ENCODE measurements at places on chromosomes 5 and 9. TPM values are rescaled to one million over a fixed set of nuclear protein-coding genes. Genes with fewer than 3 reads are reported as not detected.

DNA sequence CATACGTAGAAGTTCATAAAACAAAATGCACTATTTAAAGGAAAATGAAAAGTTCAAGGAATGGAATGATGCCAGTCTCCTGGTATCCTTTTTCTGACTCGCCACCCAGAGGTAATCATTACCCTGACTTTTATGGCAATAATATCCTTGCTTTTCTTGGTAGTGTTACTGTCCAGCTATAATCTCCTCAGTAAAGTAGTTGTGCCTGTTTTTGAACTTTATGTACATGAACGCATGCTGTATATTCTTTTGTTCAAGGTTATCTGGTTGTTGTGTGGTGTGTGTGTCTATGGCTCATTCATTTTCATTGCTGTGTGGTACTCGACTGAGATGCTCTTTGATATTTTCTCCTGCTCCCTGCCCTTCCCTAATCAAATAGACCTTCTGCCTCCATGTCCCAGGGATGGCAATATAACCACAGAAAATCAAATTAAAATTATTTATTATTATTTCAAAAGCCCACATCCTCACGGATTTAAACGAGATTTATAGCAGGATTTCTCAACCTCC, 29.2 kb upstream of the FBP1 start:
- DNase-seq: no peak

DNA sequence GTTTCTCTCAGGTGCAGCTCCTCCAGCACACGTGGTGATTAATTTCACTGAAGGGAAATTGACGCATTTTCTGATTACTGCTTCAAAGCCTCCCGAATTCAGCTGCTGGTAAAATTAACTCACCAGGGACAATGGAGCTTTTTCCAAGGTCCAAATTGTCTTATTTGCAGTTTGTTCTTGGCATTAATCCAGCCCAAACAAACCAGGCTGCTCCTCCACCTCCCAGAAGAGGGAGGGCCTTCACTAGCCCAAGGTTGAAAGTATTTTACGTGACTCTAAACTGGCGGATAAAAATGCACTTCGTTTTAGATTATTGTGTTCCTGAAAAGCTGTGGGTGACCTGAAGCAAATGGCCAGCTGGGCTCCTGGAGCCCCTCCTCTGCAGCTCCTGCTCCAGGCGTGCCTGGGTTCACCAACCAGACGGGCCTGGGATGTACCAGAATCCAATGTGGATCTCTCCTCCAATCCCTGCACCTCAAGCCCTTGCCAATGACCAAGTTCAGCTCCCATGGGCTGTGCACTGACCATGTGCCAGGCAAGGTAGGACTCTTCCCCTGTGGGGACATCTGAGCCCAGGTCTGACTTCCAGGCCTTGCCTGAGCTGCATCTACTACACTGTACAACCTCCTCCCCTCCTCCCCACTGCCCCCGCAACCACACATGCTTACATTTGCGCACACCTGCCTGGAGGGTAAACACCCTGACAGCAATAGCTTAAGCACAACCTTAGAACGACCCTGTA, 193.4 kb downstream of the CDK5RAP2 start:
- peak; percentile 45 for DNase-seq

Gene DMRTA1
- total RNA-seq: 1.9 TPM

- DNase-seq: no peak
Measured at GRCh38 chr9:135895202-135895848, 12.0 kb downstream of the CAMSAP1 start.

- DNase-seq: no peak
Measured at GRCh38 chr5:2905741-2906140, 154.3 kb upstream of the IRX2 start.

DNA sequence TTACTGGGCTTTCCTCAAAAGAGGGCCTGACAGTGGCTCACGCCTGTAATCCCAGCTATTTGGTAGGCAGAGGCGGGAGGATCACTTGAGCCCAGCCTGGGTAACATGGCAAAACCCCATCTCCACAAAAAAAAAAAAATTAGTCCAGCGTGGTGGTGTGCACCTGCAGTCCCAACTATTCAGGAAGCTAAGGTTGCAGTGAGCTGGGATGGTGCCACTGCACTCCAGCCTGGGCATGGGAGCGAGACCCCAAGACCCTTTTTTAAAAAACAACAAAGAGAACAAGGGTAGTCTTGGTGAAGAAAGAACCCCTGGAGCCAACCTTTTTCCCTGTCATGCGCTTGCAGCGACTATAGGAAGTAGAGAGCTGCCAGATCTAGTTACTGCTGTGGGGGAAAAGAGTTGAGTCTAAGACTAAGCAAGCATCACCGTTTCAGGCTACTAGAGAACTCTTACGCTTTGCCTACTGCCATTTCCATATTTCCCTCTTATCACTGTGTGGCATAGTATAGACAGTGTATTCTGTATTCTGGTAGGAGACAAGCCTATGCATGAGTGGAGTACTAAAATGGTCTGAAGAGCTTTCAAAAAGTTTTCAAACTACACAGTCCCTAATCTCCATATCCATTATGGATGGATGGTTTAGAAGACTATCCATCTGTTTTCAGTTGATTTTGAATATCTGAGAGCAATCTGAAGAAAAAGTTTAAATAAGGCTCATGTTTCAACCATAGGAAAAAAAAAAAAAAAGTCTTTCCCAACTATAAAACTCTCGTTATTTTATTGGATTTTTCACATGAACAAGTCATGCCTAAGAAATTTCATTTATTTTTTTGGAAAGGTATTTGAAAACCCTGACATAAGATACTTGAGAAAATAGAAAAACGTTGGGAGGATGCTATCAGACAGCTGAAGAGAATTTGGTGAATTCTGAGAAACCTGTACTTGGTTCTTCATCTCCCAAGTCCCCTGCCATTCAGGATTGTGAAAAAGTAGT, 2.6 kb downstream of the C9orf40 start:
- no peak for DNase-seq

Gene IL5
- not detected for total RNA-seq

GRCh38 chr5:143229426-143229895, 174.0 kb downstream of the NR3C1 start:
- DNase-seq: no peak

DNA sequence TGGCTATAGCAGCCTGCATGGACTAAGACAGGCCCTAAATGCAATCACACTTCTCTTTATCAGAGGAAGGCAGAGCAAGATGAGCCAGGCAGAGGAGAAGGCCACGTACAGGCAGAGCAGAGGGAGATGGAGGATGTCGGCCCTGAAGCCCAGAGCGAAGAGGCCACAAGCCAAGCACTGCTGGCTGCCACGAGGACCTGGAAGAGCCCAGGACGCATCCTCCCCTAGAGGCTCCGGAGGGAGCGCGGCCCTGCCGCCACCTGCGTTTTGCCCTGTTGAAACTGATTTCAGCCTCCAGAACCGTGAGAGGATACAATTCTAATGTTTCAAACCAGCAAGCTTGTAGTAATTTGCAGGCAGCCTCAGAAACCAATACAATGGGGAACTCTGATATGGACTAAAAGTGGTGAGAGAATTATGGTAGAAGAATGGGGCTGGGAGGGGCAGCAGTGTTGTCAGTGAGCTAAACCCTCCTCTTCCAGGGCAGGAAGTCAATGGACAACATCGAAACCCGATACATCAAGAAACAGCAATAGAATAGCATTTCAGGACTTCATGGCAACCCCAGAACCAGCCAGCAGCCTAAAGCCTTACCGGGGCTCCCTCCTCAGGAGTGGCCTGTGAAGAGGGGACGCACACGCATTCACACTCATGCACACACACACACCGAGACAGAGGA, 32.6 kb downstream of the ADAMTS2 start:
- DNase-seq: no peak

Gene NDUFB6
- 70.5 TPM for total RNA-seq

Gene CSF2
- not detected for total RNA-seq

DNA sequence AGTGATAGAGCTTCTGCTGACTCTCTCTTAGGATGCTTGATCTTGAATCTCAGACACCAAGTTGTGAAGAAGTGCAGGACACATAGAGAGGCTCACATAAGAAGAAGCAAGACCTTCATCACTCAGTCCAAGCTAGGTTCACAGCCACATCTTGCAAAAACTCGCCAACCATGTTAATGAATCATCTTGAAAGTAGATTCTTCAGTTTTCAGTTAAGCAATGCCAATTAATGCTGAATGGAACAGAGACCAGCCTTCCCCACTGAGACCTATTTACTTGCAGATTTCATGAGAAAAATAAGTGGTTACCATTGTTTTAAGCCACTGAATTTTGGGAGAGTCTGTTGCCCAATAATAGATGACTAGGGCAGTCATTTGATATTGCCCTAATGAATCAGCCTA, 217.7 kb upstream of the EDIL3 start:
- DNase-seq: no peak

- no peak for DNase-seq
Measured at GRCh38 chr5:95554331-95554646, 488 bp downstream of the SKIC3 start.

DNA sequence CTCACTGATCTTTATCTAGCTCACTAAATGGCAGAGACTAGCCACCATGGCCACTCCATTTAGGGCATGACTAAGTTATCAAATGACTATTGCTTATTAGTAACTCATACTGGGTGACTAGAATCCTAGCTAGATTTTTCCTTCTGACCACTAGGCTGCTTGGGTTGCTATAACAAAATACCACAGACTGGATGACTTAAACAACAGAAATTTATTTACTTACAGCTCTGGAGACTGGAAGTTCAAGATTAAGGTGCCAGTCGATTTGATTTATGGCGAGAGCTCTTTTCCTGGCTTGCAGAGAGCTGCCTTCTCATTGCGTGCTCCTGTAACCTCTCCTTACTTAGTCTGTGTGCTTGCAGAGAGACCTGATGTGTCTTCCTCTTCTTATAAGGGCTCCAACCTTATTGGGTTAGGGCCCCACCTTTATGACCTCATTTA, 55.0 kb upstream of the APC start:
- no peak for DNase-seq

Gene GABRA6
- total RNA-seq: not detected

DNA sequence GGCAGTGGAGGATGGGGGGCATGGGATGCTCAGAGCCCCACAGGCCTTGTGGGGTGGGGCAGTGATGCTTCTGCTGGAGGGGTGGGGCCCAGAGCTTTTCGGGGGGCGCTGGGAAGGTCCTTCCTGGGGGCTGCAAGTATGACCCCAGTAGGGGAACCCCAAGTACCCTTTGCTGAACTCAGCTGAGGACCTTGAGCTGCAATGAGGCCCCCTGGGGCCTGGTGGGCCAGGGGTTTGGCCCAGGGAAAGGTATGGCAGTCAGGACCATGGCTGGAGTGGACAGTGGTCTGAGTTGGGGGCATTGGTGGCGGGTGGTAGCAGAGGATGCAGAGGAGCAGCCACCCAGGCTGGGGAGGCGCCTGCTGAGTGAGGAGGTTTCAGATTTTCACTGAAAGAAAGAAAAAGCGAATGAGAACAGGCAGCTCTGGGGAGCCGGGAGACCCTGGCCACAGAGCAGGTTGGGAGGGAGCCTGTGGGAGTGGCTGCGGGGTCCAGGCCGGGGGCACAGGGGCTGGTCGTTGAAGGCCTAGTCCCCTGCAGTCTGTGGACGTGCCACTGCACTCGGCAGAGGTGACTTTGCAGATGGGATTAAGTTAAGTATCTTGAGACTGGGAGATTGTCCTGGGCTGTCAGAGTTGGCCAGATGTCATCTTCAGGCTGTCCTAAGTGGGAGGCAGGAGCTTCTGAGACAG, 19.2 kb downstream of the WNK2 start:
- no peak for DNase-seq

- DNase-seq: no peak
Measured at GRCh38 chr5:72760259-72760658, 56.2 kb upstream of the TNPO1 start.

DNA sequence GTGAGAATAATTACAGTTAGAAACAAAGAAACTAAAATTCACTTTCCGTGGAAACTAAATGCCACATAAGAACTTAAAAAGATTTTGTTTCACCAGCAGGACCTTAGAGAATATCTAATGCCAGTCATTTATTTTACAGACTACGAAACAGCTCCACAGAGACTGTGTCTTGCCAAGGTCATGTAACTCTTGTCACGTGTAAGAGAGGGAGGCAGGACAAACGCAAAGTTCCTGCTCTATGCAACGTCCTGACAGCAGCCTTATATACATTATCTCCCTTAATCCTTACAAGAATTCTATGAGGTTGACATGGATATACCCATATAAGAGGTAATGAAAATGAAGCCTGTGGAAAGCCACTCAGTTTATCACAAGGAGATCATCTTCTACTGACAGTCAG, 39.4 kb downstream of the CTNNAL1 start:
- DNase-seq: peak; percentile 15

- no peak for DNase-seq
Measured at GRCh38 chr9:114090798-114091197, 8.3 kb downstream of the KIF12 start.

- DNase-seq: no peak
Measured at GRCh38 chr5:14557791-14558415, 23.7 kb upstream of the OTULINL start.

Gene SLC34A3
- total RNA-seq: not detected

DNA sequence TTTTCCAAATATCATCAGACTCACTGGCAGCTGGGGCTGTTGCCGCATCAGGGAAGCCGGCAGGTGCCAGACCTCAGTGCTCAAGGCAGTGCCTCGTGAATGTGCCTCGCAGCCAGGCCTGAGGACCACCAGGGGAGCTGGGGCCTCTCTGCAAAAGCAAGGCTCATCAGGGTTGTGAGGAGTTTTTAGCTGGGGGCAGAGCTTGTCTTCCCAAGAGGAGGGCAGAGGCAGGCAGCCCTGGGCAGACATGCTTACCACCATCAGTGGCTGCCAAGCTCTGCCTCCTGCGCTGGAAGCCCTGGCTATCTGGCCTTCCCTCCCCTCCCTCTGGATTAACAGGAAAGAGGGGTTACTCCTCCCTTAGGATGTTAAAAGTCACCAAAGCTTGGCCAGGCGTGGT, 8.8 kb upstream of the TBC1D9B start:
- no peak for DNase-seq

- no peak for DNase-seq
Measured at GRCh38 chr9:237858-238345, 23.2 kb downstream of the DOCK8 start.

DNA sequence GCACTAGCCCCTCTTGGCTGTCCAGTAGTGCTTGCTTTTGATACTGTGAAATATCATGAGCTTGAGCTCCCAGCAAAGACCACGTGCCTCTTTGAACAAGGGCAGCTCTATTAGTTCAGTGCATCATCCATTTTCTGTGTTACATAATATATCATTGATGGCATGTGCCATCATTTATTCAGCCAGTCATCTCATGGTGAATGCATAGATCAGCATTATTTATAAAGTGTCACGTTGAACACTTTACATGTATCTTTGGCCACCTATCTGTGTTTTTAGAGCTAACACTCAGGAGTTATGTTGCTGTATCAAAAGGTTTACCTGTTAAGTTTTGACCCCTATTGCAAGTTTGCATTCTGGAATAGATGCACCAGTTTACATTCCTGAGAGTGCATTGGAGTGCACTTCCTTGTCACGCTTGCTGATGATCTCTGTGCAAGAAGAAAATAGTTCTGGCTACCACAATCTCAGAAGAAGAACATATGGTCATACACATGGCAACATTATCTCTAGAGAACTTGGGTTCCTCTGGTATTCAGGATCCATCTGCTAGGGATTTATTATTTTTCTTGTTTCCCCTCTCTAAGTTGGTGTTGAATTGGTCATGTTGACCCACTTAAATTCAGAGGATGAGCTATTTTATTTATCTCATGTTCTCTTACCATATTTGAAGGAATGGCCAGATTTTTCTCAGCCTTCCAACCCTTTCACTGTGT, 120.9 kb downstream of the SH3GL2 start:
- DNase-seq: no peak

Data from tongue (tissue), 3 donors.